ENCODE measurements at places on chromosomes 13 and 19. TPM values are rescaled to one million over a fixed set of nuclear protein-coding genes. Genes with fewer than 3 reads are reported as not detected.

Gene CALR3
- not detected for total RNA-seq

Gene CLC
- total RNA-seq, result 1.4 TPM

GRCh38 chr13:20340759-20341171 lies 108.6 kb upstream of the GJB6 start:
- H3K36me3 ChIP-seq, result no peaks in the 10 kb centered on the region
- no peak overlapping the region for H3K27ac ChIP-seq
- no peaks in the 10 kb centered on the region for H3K27me3 ChIP-seq
- no peak overlapping the region for H3K4me3 ChIP-seq

DNA sequence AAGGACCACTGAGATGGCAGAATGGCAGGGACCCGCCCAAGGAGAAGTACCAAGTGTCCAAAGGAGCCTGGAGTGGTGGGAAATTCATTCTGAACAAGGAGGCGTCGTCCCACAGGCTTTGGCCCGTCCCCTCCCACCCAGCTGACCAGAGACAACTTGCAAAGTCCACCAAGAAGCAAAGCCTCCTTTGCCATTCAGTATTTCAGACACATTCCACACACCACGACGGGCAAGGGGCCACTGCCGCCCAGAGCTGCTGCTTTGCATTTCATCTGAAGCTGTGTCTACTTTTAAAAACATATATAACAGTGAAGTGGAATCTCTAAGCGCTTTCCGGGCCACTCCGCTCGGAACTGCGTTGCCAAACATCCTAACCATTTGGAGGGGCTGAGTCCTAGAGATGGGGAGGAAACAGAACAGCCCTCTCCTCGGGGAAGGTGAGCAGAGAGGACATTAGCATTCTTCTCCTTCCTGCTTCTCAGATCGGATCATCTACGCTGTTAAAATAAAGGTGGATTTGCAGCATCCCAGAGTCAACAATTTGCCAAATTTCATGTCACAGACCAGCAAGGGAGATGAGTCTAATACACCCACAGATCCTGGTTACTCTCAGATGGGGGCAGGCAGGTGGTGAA lies 89.0 kb upstream of the ZNF507 start:
- DNase-seq, result no peak
- no peak overlapping the region for H3K27ac ChIP-seq
- H3K27me3 ChIP-seq, result no peaks in the 10 kb centered on the region
- no peaks in the 10 kb centered on the region for H3K4me1 ChIP-seq

DNA sequence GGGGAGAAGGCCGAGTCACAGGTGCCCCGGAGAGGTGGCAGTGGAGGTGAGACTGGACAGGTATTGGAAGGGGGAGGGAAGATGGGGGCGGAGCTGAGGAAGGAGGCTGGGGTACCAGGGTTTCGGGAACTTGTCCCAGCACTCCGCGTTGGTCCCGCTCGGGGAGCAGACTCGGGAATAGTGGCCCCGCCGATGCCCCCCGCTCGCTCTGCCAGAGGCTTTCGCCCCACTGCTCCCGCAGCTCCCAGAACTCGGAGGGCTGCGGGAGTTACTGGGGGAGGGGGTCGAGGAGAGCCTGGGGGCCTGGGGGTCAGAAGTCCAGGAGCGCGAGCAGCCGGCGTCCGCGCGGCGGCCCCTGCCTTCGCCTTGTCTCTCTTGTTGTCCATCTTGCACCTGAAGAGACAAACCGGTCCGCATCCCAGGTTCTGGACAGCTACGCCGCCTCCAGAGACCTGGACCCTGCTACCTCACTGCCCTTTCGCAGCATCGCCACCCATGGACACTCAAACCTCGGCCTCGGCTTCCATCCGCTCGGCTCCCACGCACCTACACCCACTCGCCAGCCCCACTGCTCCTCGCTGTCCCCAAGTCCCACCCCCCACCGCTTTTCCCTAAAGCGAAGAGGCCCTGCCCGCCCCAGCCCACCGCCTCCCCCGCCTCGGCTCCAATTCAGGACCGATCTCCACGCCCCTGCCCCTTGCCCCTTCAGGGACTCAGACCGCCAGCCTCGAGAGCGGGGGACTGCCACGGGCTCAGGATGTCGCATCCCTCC lies 700 bp downstream of the PRR36 start:
- DNase-seq, result peak; percentile 62
- H3K4me1 ChIP-seq, result no peaks in the 10 kb centered on the region
- H3K36me3 ChIP-seq, result no peaks in the 10 kb centered on the region
- H3K4me3 ChIP-seq, result peak overlapping the region; percentile 50

DNA sequence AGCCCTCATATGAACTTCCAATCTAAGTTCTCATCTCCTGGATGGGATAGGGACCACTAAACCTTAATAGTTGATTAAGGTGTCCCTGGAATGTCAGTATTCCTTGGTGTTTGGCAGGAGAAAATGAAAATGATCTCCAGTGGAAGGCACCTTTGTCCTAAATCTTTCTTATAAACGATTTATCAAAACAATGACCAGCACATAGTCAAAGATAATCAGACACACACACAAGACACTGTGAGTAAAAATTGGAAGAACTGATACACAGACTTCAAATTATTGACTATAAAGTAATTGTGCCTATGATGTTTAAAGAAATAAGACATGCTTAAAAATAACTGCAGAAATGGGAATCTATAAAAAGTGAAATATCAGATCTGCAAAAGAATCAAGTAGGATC lies 13.7 kb downstream of the CEBPA start:
- H3K27me3 ChIP-seq, result no peaks in the 10 kb centered on the region
- no peak overlapping the region for H3K27ac ChIP-seq
- peaks cover 11% of the 10 kb centered on the region for H3K4me1 ChIP-seq
- no peak for DNase-seq
- no peak overlapping the region for H3K4me3 ChIP-seq

Gene ZNF581
- total RNA-seq, result 13.6 TPM

DNA sequence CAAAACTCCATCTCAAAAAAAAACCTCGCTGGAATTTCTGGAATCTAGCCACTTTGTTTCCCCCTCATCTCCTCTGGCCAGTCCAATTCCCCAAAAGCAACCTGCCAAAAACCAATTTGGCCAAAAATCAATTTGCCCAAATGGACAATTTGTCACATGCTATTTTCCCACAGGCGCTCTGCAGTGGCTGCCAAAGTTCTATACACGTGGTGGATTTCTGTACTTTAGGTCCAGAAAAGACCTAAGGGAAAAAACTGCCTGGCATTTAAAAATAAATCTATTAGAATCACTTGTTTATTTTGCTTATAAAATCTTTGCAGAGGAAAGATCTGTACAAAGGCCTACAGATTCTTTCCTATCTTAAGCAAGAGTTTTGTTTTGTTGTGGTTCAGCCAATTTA lies 79.4 kb downstream of the MAP4K1 start:
- no peaks in the 10 kb centered on the region for H3K27me3 ChIP-seq
- peak; percentile 34 for DNase-seq
- H3K36me3 ChIP-seq, result no peaks in the 10 kb centered on the region

DNA sequence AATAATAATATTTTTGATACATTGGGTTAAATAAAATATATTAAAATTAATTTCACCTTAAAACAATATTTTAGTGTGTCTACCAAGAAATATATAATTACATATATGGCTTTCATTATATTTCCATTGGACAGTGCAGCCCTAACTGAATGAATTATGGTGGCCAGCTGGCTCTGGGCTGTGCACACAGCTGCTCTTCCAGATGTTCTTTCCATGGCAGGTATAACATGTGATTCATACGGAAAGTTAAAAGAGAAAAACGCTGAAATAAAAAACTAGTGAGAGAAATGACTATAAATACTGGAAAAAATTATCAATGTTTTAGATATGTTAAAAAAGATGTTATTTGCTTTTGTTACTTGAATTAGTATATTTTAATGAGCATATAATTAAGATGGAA lies 216.3 kb downstream of the RGCC start:
- H3K27ac ChIP-seq, result no peak overlapping the region
- no peaks in the 10 kb centered on the region for H3K27me3 ChIP-seq
- H3K36me3 ChIP-seq, result no peaks in the 10 kb centered on the region

- H3K27ac ChIP-seq, result no peak overlapping the region
- no peak overlapping the region for H3K4me3 ChIP-seq
- no peaks in the 10 kb centered on the region for H3K27me3 ChIP-seq
Measured at GRCh38 chr13:58906329-58907007, 1257.3 kb downstream of the DIAPH3 start.

GRCh38 chr13:45439781-45440462 lies 21.7 kb upstream of the SLC25A30 start:
- H3K27me3 ChIP-seq, result no peaks in the 10 kb centered on the region
- H3K4me1 ChIP-seq, result no peaks in the 10 kb centered on the region
- no peak overlapping the region for H3K27ac ChIP-seq
- no peak for DNase-seq

Gene GJA3
- total RNA-seq, result 0.08 TPM

- no peaks in the 10 kb centered on the region for H3K27me3 ChIP-seq
- peaks cover 17% of the 10 kb centered on the region for H3K4me1 ChIP-seq
- peak overlapping the region; percentile 77 for H3K27ac ChIP-seq
Measured at GRCh38 chr13:109870274-109870673, 83.9 kb upstream of the IRS2 start.

Gene GPR4
- 0.69 TPM for total RNA-seq

Gene ALOX5AP
- 3.7 TPM for total RNA-seq

- H3K27me3 ChIP-seq, result no peaks in the 10 kb centered on the region
- no peak overlapping the region for H3K4me3 ChIP-seq
- H3K4me1 ChIP-seq, result no peaks in the 10 kb centered on the region
- DNase-seq, result no peak
Measured at GRCh38 chr19:44278181-44278690, 18.6 kb downstream of the ZNF233 start.

DNA sequence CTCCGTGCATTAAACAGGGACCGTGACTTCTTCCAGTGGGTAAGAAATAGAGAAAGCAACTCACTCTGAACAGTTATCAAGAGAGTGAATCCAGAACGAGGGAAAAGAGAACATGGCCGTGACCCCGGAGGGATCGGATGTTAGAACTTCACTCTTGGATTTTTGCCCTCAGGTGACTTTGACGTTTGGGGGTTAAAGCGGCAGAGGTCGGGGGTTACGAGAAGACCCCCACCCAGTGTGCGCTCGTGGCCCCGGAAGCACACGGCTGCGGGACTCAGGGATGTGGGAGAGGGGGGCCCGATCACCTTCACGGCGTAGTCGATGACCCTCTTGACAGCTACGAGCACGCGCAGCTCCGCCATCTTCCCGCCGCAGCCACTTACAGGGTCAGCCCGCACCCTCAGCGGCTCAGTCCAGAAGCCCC lies at the start of gene ETFB:
ETFB (minus strand) TSS at position 424 of the 424 bp plus-strand sequence; CDS start at position 362, 62 bp downstream.
- peak within 1 kb of the TSS; percentile 97 for H3K27ac ChIP-seq
- no peak for DNase-seq
- peak within 1 kb of the TSS; percentile 59 for H3K4me3 ChIP-seq
- no peaks in the 10 kb centered on the region for H3K36me3 ChIP-seq
- no peaks in the 10 kb centered on the region for H3K27me3 ChIP-seq
- peaks cover 6% of the 10 kb centered on the region for H3K4me1 ChIP-seq

GRCh38 chr13:83980331-83980730 lies 98.1 kb upstream of the SLITRK1 start:
- no peak overlapping the region for H3K27ac ChIP-seq
- H3K4me3 ChIP-seq, result no peak overlapping the region
- no peaks in the 10 kb centered on the region for H3K4me1 ChIP-seq
- H3K27me3 ChIP-seq, result no peaks in the 10 kb centered on the region

- no peak overlapping the region for H3K4me3 ChIP-seq
- peaks cover 5% of the 10 kb centered on the region for H3K4me1 ChIP-seq
- no peaks in the 10 kb centered on the region for H3K36me3 ChIP-seq
- DNase-seq, result no peak
- no peaks in the 10 kb centered on the region for H3K27me3 ChIP-seq
Measured at GRCh38 chr13:40399756-40400155, 266.7 kb downstream of the FOXO1 start.

Gene WDR88
- total RNA-seq, result not detected

Gene MUC16
- total RNA-seq, result under 0.01 TPM

DNA sequence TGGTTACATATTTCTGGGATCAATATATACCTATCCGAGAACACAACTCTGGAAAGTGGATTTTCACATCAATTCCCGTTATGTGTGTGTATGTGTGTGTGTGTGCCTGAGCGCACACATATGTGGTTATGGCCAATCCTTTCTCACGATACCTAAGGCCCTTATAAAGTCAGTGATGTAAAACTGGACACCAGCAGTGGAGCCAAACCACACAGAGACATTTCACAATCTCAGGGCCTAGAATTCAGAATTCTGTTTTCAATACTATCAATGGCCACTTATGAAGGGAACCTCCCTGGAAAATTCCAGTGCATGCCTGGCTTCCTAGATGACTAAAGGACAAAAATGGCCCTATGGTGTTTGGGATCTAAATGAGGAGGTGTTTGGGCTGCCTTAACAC lies 187.3 kb upstream of the UBL3 start:
- no peaks in the 10 kb centered on the region for H3K36me3 ChIP-seq
- no peak overlapping the region for H3K4me3 ChIP-seq
- DNase-seq, result no peak

DNA sequence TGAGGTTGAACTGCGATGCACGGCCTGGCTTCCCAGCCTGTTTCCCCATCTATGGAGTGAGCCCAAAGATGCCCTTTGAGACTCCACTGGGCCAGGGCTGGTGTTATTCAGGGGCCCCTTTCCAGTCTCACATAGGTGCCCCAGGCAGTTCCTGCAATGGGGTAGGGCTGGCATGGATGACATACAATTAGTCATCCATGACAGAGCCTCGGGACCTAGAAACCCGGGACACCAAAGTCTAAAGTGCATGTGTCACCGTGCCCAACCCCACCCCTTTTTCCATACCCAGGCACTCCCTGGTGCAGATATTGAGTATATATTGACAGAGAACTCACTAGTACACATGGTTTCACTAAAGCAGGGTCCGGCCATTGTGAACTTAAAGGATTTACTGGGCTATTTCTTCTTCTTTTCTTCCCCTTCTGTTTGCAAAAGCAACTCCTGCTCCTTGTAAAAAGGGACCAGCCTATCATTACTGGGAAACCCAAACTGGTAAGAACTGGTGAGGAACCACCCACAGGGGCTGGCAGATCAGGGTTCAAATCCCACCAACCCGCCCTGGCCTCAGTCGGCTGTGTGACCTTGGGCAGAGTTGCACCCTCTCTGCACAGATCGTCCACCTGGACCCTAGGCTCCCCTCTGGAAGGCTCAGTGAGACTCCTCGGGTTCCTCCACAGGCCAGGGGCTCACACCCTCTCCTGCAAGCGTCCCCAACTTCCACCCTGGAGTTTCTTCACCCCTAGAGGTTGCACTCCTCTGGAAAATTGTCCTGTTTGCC lies 2.7 kb downstream of the B3GNT3 start:
- DNase-seq, result peak; percentile 81
- H3K27me3 ChIP-seq, result no peaks in the 10 kb centered on the region
- H3K36me3 ChIP-seq, result no peaks in the 10 kb centered on the region
- no peak overlapping the region for H3K4me3 ChIP-seq

GRCh38 chr13:96338030-96338429 lies 248.1 kb downstream of the HS6ST3 start:
- H3K27ac ChIP-seq, result no peak overlapping the region
- no peaks in the 10 kb centered on the region for H3K36me3 ChIP-seq

GRCh38 chr13:100650326-100650725 lies 24.3 kb downstream of the TMTC4 start:
- H3K27me3 ChIP-seq, result no peaks in the 10 kb centered on the region
- H3K27ac ChIP-seq, result no peak overlapping the region
- no peak for DNase-seq
- H3K4me3 ChIP-seq, result no peak overlapping the region

DNA sequence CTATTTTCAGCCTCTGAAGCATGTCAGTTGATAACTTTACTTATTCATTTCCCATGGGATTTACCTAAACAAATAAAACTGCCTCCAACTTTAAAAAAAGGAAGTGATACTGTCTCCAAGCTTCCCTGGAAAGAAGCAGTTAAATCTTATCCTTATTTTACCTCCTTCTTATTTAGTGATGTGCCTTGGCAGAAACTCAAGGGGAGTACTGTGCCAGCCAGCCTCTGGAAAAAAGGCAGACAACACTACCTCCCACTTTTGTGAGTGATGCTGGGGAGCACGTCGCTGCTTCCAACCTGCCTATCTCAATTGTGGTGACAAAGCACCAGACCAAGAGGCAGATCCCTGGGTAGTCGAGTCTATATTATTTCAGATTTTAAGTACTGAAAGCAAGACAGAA lies 765.6 kb downstream of the DIAPH3 start:
- no peaks in the 10 kb centered on the region for H3K4me1 ChIP-seq
- no peak overlapping the region for H3K27ac ChIP-seq
- no peak overlapping the region for H3K4me3 ChIP-seq
- no peaks in the 10 kb centered on the region for H3K27me3 ChIP-seq

Data from pancreas (tissue), 10 donors.